ENCODE measurements at places on chromosomes 1 and 21.

DNA sequence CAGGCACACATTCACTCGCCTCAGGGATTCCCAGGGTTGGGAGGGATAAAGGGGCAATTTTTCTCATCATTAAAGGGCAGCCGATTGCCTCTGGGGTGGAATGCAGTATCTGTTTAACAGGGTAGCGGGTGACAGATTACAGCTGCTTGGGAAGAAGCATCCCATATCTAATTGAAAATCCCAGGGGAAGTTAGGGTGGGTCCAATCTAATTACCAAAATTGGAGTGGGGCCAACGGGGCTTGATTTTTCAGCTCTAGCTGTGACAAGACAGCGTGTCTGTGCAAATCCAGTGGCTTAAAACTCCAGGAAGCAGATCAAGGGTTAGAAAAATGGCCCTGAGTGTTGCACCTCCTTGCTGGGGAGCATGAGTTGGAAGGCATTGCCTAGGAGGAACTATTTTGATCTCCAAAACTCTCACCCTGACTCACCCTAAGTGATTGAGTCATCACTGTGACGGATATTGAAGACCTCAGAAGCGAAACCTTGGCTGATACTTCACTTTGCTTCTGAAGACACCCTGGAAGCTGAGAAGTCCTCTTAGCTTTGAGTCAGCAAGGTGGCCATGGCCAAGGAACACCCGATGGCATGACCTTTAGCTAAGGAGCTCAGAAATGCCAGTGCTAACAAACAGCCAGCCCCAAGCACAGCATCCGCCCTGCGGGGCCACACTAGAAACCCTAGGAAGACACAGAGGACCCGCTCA lies 46.0 kb downstream of the GRHL3 start:
- no peak for DNase-seq

DNA sequence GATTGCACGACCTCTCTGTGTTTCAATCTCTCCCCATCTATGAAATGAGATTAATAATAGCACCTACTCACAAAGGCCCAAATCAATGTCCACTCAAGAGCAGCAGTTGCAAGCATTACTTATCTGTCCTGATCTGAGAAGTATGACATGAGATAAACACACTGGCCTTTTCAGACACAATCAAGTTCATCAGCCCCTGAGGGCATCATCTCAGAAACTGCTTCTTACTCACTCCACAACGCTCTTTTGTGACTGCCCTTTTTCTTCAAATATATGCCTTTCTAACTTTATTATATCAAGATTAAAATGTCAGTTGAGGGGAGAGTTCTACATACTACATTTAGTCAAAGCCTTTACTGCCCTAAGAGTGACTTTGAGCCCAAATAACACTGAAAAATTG lies 371.9 kb upstream of the SPAG17 start:
- no peak for DNase-seq

DNA sequence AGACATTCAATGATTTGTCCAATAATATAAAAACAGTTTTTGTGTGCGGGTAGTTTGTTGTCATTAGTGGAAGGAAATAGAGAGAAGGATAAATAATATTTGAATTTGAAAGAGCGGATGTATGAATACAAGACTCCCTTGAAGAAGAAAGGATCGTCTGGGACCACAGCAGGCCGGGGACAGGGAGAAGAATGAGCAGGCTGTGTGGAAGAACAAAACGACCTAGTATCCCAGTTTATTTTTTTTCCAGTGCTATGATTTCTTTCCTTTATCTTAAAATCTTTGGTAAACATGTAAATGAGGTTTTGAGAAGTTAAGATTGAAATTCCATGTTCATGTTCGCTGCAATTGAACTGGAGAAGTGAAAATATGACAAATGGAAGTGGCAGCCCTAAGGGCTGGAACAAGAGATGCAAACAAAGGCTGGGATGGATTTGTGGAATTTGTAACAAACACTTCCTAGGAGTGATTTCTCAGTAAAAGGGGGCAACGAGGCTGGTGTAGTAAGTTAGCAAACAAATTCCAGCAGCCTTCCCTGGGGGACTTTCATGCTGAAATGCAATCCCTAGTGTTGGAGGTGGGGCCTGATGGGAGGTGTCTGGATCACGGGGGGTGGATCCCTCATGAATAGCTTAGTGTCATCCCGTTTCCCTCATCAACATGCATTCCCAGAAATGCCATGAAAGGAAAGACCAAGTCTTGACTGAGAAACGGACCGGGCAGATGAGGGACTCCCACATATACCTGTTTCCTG lies 10.2 kb upstream of the IFI16 start:
- DNase-seq, result no peak

- DNase-seq, result no peak
Measured at GRCh38 chr1:228899421-228899956, 164.2 kb downstream of the RHOU start.

DNA sequence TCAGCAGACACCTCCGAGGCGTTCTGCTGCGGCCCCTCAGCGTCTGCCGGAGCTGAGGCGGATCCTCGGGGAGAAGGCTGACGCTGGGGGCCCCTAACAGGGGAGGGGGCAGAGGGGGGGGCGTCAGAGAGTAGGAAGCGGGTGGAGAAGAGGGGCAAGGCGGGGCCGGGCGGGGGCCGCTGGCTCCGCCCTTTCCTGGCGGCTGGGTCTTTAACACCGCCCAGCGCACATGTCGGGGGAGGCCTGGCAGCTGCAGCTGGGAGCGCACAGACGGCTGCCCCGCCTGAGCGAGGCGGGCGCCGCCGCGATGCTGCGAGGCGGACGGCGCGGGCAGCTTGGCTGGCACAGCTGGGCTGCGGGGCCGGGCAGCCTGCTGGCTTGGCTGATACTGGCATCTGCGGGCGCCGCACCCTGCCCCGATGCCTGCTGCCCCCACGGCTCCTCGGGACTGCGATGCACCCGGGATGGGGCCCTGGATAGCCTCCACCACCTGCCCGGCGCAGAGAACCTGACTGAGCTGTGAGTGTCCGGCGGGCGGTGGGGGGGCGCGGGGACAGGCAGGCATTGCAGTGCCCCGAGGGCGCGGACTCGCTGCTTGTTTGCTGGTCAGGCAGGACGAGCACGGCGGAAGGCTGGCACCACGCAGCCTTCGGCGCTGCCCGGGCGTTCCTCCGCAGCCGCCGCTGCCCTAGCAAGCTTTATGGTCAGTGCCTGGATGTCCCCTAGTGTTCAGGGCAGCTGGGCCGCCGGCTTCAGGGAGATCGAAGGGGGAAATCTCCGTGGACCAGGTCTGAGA lies at the start of gene NTRK1:
Gene NTRK1, plus strand, starts transcription at position 238 of the 796 bp plus-strand sequence. Its CDS starts 70 bp downstream, at position 308.
- DNase-seq, result peak; percentile 42

DNA sequence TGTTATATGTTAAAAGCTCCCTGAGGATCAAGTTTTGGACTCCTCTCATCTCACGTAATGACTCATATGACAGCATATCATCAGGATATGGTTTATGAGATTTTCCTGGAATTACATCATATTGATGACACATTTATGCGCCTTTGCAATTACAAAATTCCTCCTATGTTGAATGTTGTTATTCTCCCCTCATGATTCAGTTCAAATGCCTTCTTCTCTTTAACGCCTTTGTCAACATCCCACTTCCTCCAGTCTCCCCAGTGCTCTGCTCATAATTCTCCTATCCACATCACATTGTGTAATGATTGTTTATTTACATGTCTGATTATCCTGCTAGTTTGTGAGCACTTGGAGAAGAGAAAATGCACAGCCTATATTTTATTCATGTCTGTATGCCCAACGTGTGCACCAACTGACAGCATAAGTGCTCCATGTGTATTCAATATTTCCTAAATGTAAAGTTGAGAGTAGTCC lies 80.9 kb upstream of the BACH1 start:
- DNase-seq, result no peak

DNA sequence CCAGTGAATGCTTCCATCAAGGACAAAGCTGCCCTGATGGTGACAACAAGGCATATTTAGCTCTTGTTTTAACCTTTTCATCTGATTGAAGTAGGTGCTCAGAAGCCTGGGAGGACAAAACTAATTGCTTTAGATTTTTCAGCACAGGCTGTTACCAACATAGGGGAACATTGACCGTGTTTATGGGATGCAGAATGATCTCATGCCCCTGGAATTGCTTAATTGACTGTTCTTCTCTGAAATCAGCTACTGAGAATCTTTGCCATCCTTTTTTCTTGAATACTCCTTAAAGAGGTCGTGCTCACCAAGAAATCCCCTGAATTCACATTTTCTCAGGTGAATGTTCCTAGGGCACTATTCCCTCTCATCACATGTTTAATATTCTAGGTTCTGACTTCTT lies 95.9 kb upstream of the CCDC190 start:
- DNase-seq, result no peak

DNA sequence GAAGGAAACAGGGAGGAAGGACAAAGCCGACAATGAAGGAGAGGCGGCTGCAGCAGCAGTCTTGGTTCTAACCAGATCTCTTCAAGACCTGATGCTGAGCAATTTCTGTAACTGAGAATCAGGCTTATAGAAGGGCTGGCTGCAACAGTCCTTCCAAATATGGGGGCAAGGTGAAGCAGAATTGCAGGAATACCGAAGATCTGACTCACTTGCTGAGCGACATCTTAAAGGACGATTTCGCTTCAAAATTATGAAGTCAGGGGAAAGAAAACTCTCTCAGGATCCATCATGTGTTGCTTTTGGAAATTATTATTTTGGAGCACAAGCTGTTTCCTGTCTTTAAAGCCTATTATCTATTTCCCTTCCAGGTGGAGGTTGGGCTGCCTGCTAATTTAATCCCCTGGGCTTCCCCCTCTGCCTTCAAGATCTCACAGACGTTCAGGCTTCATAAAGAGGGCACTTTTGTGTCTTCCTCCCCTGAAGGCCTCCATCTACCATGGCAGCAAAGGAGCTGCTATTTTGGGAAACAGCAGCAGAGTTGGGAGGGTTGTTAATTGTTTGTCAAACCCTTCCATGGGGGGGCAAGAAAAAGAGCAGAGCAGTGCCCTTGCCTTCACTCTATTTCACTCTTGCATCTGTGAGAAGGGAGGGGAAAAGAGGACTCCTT lies 10.8 kb upstream of the IER5 start:
- DNase-seq, result no peak

DNA sequence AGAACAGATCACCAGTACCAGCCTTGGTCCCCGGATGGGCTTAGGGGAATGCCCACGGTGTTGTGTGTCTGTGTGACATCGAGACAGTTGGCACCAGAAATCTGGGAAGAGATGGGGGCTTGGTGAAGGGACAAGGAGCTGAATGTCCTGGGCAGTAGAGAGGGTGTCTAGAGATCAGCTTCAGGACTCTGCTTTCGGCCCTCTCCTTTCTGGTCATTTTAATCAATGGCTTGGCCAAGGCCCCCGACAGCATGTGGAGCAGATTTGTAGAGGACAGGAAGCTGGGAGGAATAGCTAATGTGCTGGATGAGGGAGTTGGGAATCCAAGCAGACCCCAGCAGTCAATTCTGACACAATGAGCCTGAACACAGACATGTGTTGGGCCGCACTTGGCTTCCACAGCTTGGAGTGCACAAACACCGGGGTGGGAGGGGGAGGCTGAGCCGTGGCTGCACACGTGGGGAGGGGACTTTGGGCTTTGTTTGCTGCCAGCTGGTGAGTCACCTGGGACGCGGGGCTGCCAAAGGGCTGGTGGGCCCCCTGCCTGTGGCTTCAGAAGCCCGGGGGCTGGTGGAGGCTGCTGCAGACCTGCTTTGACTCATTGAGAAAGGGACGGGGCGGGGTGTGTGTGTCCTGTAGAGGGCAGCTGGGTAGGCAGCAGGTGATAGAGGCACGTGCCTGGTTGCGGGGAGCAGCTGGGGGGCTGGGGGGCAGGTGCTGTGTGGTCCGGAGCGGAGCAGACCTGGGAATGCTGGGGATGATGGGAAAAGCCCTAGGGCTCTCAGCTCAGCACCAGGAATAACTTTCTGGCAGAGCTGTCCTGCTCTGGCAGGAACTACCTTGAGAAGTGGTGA lies 20.9 kb downstream of the SLC1A7 start:
- peak; percentile 17 for DNase-seq

DNA sequence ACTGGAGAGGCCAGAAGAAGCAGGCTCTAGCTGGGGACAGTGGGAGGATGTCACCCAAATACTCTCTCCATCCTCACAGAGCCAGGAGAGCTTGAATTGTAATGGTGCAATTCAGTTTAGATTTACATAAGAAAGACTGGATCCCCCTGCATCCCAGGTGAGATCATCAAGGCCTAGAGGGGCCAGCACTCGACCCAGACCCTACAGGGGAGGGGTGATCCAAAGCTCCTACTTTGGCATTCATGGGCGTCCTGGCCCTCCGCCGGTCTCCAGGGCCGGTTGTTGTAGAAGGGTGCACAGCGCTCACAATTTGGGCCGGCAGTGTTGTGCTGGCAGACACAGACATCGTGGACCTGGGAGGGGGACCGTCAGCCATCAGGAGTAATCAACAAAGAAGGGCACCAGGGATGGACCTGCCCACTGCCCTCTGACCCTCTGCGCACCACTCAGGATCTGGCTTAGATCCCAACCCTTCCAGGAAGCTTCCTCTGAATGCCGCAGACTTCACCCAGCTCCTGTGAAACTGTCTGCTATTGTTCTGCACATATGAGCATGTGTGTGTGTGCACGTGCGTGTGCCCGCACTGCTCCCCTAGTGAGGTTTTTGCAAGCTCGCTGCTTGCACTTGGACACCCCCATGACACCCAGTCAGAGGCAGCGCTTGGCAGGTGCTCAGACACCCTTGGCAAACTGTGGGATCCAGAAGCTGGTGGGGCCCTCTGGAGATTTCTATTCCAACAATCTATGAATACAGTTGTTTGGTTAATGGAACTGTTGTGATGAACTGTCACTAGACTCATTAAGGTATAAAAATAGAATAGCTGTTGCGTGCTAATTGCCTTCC lies 21.6 kb downstream of the LAMB3 start:
- DNase-seq, result no peak

DNA sequence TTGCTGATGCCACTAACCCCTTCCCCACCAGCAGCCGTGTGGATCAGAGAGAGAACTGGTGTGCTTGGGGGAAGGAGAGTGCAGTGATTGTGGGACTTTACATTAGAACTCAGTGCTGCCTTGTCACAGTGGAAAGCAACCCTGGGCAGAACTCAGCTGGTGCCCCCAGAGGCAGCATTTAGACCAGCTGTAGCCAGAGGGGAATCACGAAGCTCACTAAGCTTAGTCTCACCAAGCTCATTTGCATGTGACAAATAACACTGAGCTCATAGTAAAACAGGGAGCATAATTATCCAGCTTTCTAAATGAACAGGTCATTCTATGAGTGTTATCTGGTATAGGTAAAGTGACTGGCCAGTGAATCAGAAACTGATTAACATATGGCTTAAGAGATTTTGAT lies 9.8 kb upstream of the SMAP2 start:
- no peak for DNase-seq

GRCh38 chr1:31745096-31745945 lies 18.8 kb downstream of the ADGRB2 start:
- DNase-seq, result peak; percentile 58

DNA sequence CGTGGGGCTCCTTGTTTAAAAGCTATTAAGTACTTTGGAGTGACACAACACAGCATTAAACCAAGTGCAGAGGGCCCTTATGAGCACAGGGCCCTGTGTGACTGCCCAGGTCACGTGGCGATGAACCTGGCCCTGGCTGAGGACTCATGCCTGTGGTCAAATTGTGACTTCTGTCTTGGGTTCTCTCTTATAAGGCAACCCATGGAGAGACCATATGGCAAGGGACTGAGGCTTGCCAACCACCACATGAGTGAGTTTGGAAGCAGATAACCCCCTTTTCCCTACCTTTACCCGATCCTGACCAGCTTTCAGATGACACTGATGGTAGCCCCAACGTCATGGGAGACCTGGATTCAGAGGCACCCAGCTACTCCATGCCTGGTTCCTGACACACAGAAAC lies 140.5 kb downstream of the ZBTB18 start:
- DNase-seq, result no peak

GRCh38 chr1:203702130-203702577 lies 62.8 kb upstream of the LAX1 start:
- DNase-seq, result peak; percentile 47
